ENCODE measurements at places on chromosomes 16 and 17.

DNA sequence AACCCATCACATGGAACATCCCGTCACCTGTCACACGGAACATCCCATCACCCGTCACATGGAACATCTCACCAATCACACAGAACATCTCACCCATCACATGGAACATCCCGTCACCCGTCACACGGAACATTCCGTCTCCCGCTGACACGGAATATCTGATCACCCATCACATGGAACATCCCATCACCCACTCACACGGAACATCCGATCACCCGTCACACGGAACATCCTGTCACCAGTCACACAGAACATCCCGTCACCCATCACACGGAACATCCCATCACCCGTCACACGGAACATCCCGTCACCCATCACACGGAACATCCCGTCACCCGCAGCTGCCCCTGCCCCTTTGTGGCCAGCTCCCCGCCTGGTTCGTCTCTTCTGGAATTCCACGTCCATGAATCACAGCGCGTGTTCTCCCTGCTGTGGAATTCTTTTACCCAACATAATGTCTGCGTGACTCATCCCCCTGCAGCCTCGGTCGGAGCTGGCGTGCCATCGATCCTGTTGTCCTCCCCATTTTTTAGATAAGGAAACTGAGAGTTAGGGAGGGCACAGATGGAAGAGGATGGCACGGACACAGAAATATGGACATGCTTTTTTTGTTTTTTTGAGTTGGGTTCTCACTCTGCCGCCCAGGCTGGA, 5.6 kb downstream of the CPNE7 start:
- no peak for DNase-seq

GRCh38 chr17:18191967-18192366, 8.3 kb downstream of the ALKBH5 start:
- no peak for DNase-seq

DNA sequence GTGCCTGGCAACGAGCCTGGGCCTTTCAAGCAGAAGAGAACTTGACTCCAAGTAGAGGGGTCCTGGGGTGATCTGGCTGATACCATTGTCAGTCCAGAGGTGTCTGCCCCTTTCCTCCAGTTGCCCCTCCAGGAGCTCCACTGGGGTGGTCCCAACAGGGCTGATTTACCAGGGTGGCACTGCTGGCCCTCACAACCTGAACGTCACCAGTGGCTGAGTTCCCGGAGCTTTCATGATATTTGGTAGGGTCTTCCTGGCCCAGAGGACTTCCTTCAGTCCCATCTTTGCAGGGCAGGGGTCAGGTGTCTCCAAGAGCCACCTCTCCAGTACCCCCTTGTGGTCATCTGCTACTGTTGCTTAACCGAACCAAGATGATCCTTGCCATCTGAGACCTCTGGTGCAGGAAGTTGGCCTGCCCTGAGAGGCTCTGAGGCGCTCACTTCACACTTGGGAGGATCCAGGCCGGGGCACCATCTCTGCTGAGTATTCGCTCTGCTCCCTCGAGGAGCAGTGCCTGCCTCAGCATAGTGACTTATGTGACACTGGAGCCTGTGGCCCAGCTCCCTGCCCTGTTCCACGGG, 3.5 kb downstream of the LIMD2 start:
- DNase-seq, result no peak

DNA sequence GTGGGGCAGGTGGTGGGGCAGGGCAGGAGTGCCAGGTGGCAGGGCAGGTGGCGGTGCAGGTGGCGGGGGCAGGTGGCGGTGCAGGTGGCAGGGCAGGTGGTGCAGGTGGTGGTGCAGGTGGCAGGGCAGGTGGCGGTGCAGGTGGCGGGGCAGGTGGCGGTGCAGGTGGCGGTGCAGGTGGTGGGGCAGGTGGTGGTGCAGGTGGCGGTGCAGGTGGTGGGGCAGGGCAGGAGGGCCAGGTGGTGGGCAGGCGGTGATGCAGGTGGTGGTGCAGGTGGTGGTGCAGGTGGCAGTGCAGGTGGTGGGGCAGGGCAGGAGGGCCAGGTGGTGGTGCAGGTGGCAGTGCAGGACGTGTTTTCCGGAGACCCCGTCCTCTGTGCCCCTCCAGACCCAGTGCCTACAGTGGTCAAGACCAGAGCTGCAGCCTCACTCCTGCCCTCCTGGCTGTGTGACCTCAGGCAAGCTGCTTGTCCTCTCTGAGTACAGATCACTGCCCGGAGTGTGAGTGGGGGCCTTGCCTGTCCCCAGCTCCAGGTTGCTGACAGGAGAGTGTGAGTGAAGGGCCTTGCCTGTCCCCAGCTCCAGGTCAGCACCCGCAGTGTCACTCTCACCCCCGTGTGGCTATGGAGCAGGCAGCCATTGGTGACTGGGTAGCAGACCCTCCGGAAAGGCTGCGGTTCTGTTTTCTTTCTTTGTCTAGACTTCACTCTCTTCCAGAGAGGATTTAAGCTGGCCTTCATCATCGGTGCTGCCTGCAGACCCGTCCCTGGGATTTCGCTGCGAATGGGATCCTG, 16.1 kb upstream of the NPTX1 start:
- no peak for DNase-seq
